ENCODE measurements at places on chromosomes 4 and X. TPM values are rescaled to one million over a fixed set of nuclear protein-coding genes. Genes with fewer than 3 reads are reported as not detected.

- no peak for DNase-seq
These were observed 65.3 kb downstream of the NYX start for GRCh38 chrX:41512394-41512793.

SSX2B gene
- total RNA-seq, result not detected

DNA sequence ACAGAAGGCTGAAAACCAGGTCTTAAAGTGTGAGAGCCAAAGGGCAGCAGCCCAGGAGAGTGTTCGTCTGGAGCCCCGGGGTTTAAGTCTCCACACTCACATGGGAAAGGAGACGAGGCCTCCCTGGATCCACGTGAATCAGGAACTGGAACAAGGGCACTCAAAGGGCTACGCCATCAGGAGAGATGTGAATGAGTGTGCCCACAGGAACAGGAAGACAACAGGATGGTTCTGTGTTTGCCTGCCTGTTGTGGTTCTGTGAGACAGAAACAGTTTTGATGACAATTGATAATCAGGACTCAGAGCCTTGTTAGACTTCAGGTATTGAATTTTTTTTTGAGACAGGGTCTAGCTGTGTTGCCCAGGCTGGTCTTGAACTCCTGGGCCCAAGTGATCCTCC lies 4.9 kb upstream of the CTBP1 start:
- DNase-seq, result no peak

DNA sequence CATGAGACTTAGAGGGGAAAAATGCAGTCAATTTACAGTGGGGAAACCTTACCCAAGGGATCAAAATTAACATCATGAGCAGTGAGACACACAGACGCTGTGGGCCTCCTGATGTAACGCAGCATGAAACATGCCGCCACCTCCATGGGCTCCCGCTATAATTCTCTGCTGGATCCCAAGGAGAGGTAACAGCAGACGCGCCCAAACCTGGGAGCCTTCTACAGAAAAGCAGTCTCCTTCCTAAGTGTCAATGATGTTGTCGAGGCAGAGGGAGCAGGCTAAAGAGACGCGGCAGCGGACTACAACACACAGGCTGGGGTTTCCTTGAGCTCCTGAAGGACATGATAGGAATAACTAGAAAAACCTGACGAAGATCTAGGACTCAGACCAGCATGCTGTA lies 142.3 kb downstream of the AFAP1 start:
- no peak for DNase-seq

DNA sequence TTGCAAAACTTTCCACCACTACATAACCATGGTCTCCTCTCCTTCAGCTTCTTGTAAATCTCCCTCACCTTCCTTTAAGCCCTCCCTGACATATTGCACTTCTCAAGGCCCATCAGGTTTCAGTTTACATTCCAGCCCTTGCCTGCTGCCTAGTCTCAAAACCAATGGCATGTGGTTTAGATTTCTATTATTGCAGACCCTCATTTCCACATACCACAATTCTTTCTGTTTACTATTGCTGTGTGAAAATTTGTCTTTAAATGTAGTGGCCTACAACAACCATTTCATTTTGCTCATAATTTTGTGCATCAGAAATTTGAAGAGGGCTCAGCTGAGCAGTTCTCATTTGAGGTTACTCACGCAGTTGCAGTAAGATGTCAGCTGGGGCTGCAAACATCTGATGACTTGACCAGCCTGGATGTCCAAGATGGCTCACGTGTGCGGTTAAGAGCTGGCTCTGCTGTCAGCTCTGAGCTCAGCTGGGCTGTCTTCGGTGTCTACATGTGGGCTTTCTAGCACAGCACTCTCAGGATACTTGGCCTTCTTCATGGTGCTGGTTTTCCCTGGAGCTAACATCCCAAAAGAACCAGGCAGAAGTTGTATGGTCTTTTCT lies 29.9 kb upstream of the SOD3 start:
- no peak for DNase-seq

ALPK1 gene
- total RNA-seq, result 20.0 TPM

ADAMTS3 gene
- total RNA-seq, result 3.6 TPM
